ENCODE measurements at places on chromosomes 11 and 22.

DNA sequence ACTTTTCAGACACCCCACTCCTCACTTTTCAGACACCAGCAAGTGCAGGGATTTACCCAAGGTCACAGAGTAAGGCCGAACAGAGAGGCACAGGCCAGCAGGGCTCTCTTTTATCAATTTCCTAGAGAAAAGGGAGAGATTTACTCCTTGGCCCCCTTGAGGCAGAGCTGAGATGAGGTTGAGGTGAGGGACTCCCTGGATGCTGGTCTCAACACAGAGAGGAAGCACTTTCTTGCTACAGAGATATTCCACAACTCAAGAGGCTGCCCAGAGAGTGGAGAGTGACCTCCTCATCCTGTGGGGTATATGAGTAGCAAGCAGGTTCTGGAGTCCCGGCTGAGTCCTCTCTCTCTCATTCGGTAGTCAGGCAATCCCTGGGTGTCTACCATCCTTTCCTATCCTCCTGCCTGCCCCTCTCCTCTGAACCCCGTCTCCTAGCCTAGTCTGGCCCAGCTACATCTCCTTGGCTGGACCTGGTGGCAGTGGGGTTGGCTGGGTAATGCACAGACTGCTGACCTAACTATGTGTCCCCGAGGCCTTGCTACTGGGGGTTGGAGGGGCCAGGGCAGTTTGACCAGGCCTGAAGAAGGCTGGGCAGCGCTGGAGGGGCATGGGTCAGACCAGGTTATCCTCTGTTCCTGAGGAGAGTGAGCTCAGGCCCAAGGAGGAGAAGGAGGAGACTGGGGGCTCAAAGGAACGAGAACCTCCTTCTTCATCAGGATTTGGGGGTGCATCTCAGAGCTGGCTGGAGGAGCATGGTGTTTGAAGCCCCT lies 1.8 kb upstream of the ARHGEF17 start:
- DNase-seq: no peak

DNA sequence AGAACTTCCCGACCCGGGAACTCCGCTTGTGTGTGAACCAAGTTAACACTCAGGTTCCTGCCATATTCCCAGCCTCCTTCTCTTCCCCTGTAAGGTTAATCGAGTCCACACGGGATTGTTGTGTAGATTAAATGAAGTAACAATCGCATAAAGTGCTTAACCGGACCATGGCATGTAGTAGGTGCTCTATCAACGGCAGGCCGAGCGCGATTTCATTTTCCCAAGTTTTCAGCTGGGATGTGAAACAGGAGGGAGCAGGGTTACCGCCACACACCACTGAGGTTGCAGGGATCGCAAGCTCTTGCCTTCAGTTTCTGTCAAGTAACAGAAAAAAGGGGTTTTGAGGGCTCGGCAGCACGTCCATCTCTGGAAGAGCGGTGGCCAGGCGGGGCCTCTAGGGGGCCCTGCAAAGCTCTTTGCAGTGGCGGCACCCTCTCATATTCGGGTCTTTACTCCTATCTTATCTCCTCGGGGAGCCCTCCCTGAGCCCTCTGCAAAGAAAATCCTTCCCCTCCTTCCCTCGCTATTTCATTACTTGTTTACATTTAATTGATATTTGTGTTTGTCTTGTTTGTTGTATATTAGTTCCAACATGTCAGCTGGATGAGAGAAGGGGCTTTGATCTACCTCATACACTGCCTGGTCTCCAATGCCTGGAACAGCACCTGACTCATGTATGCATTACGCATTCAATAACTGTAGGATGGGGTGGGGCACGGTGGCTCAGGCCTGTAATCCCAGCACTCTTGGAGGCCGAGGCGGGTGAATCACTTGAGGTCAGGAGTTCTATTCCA lies 816 bp upstream of the PLEKHA7 start:
- peak; percentile 44 for DNase-seq

- DNase-seq: no peak
These were observed 1.2 kb upstream of the CXCR5 start for GRCh38 chr11:118882491-118882890.

DNA sequence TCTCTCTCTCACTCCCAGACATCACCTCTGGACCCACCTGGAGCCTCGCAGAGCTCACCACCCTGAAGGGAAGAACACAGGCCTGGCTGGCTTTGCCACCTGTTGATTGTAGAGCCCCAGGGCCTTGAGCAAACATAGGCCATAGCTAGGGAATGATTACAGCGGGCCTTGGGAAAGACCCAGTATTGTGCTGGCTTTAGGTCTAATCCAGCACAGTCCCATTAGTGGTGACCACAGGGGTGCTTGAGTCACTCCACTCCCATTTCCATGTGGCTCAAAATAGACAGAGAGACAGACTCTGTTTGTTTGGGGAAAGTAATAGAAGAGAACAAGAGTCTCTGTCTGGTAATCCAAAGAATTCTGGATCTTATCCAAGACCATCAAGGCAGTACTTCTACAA lies 42.7 kb upstream of the FAM181B start:
- DNase-seq: no peak

- DNase-seq: no peak
These were observed 18.9 kb upstream of the CARD18 start for GRCh38 chr11:105158436-105158835.

GRCh38 chr11:98434296-98434695 lies 586.5 kb upstream of the CNTN5 start:
- DNase-seq: no peak

DNA sequence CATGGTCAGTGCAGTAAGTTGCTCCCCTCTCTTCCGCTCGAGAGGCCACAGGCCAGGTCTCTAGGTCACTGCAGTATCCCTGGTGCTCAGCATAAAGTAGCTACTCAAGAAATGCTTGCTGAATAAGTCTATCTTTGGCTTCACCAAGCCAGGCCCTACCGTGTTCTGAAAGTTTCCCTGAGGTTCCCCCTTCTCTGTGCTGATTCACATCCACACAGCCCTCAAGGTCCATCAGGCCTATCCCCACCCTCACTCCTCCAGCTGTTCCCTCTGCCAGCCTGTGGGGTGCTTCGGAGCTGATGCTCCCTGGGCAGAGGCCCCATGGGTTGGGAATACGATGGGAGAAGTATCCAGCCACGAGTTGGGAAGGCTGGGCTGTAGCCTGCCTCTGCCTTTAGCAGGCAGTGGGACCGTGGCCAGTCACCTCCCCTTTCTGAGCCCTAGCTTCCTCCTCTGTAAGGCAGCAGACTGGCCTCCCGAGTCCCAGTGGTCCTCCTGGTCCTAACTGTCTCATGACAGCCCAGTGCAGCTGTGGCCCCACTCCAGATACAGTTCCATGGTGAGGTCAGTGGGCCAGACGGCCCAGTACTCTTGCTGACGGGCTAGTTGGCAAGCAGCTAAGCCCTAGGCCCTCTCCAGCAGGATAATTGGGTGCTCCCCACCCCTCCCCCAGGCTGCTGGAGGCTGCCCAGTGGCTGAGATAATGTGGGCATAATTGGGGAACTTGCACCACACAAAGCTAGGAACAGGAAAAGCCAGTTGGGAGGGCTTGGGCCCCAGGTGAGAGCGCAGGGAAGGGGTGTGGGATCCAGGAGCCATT lies 48.2 kb downstream of the NECTIN1 start:
- no peak for DNase-seq

GRCh38 chr22:27875951-27876350 lies 43.1 kb downstream of the PITPNB start:
- no peak for DNase-seq

- DNase-seq: no peak
These were observed 27.2 kb upstream of the KCNQ1OT1 start for GRCh38 chr11:2726964-2727363.

GRCh38 chr11:33329705-33330329 lies 72.6 kb downstream of the HIPK3 start:
- peak; percentile 62 for DNase-seq

GRCh38 chr11:72598906-72599305 lies 75.3 kb downstream of the PDE2A start:
- no peak for DNase-seq

DNA sequence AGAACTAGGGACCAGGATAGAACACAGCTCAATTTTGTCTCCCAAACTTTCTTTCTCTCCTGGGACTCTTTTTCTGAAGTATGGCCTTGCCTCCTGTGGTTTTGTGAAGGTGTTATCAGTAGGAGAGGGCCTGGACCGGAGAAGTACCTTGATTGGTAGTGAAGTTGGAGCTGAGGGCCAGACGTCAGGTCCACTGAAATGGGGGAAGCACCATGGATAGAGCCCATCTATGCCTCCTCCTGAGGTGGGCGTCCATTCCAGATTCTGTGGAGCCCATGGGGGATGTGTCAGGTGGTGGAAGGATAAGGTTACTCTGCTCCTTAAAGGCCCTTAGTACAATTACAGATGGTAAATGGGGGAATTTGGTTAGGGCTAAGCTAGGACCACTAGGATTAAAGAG lies 109.7 kb downstream of the INSC start:
- DNase-seq: no peak

Data from NCI-H1092 (cell line).